ENCODE measurements at places on chromosomes 7 and 10. TPM values are rescaled to one million over a fixed set of nuclear protein-coding genes. Genes with fewer than 3 reads are reported as not detected.

The ACHE gene
- total RNA-seq = 0.35 TPM

The CDHR1 gene
- total RNA-seq = not detected

The AGR3 gene
- total RNA-seq = 0.57 TPM

GRCh38 chr7:112421666-112422486 lies 28.4 kb upstream of the IFRD1 start:
- DNase-seq = no peak

DNA sequence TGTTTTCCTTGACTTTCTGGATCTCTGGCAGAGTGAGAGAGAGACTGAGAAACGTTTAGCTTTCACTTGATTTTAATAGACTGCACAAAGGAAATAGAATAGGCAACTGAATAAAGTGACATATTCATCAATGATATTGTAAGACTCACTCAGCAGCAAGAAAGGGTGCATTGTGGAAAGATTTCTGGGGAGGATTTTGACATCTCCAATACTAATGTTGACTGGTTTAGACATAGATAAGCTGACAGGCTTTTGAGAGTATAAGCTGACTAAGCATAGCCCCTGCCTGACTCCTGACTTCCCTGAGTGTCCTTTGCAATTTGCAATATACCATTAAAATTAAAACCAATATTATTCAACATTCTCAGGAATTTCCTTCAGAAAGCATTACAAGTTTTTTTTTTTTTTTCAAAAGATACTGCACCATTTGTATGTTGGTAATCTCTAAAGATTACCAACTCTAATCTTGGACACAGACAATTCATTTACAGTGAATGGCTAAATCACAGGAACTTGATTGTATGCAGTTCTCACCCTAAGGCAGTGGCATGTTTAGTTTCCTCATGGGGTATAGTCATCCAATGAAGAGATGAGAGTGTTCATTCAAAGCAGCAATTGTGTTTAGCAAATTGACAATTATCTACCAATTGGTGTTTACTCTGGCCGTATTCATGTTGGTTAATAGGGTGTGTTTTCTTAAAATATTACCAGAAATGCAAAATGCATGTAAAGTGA lies 325.6 kb downstream of the SORCS3 start:
- no peak for DNase-seq

DNA sequence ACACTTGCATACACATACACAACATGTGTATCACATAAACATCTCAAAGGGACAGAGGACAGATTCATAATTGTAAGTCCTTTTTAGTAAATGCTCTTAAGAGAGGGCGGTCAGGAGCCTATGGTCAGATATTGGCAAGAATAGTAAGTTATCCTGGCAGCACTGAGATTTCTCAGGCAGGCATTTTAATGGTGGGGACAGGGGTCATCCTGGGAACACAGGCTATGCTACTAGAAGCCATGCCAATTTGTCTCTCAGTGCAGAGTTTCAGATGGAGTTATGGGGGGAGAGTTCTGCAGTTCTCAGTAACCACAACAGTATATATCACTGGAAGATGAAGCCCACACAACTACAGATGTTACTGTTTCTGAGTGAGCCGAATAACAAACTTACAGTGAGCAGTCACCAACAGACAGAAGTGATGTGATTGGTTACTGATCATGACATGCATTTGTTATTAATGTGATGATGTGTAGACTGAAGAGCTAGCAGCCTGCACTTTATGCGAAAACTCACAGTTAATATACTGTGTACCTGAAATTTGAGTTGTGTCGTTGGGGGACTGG lies 16.4 kb downstream of the ZNF487 start:
- no peak for DNase-seq

DNA sequence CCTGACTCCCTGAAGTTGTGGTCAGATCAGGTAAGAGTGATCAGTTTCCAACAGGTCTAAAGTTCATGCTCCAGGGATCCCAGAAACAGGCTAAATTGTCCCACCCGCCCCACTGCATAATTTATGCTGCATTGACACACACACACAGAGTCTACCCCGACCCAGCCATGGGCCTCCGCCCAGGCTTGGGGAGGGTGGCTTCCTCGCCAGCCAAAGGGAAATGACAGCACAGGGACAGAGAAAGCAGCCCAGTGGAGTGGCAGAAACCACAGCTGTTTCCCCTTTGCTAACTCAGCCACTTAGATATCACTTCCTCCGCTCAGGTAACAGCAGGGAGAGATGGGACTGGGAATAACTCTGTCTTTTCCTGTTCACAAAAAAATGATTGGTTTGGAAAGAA lies 9.4 kb downstream of the SH3PXD2A start:
- DNase-seq = no peak

- DNase-seq = no peak
Measured at GRCh38 chr7:152872745-152873118, 113.2 kb downstream of the ACTR3B start.

The PIK3CG gene
- not detected for total RNA-seq

The HOXA11 gene
- total RNA-seq = 0.26 TPM

All from PC-9 (cell line).